ENCODE measurements at places on chromosomes 2 and 18.

DNA sequence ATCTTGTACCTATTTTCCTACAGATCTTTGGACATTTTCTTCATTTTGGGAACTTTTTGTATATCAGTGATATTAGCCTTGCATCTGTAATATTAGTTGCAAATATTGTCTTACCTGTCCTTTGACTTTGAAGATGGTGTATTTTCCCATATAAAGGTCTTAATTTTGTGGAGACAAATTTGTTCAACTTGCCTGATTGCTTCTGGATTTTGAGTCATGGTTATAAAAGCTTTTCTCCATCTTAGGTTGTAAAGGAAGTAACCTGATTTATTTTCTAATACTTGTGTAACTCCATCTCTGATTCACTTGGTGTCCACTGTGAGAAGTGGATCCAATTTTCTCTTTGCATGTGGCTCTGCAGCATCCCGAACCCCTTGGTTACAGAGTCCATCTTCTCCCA is 97.7 kb upstream of the OTOS start:
- DNase-seq: no peak

- no peak for DNase-seq
Observed at GRCh38 chr2:152393377-152393776, 58.4 kb downstream of the FMNL2 start.

DNA sequence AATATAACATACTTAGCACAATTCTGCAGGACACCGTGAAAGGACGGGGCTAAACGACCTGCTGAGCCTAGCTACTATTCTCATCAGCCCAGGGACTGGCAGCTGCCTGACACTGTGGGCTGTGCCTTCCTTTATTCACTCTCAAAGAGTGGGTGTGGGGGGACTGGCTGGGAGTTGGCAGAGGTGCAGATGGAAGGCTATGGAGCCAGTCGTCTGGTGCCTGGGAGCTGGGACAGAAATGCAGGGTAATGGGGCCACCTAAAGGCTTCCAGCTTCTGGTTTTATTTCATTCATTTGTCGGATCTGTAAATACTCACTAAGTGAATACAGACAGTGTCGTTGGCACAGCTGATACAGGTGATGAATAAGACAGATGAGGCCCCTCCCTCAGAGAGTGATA is 56.0 kb upstream of the NFU1 start:
- DNase-seq: no peak

- no peak for DNase-seq
Observed at GRCh38 chr2:127523269-127523939, 2.9 kb downstream of the IWS1 start.

DNA sequence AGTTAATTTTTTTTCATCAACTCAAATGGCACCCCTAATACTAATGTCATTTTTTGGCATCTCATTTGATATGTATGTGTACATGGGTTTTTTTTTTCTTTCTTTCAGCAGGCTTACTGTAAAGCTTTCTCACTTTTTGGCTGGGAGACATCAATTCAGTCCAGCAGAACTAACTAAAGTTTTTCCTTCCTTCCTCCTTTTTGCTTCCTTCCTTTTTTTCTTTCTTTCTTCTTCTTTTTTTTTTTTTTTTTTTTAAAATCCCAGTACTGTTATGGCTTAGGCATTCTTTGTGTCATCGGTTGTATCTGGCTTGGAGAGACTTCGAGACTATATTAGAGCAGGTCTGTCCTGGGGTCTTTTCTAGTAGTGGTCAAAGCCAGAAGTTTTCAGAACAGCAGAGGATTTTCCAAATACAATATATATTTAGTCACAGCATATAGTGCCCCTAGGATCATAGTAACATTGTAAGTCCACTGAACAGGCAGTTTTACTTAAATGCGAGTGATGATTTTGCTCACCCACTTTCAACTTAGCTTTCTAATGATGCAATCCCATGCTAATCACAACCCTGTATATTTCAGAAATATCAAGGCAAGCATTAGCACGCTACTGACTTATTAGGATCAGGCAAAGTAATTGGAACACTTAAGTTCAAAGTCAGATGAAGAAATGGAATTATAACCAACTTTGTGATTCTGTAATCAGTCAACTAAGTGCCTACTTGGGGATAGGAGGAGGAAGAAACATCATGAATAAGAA is 4.0 kb downstream of the KLHL29 start:
- no peak for DNase-seq

DNA sequence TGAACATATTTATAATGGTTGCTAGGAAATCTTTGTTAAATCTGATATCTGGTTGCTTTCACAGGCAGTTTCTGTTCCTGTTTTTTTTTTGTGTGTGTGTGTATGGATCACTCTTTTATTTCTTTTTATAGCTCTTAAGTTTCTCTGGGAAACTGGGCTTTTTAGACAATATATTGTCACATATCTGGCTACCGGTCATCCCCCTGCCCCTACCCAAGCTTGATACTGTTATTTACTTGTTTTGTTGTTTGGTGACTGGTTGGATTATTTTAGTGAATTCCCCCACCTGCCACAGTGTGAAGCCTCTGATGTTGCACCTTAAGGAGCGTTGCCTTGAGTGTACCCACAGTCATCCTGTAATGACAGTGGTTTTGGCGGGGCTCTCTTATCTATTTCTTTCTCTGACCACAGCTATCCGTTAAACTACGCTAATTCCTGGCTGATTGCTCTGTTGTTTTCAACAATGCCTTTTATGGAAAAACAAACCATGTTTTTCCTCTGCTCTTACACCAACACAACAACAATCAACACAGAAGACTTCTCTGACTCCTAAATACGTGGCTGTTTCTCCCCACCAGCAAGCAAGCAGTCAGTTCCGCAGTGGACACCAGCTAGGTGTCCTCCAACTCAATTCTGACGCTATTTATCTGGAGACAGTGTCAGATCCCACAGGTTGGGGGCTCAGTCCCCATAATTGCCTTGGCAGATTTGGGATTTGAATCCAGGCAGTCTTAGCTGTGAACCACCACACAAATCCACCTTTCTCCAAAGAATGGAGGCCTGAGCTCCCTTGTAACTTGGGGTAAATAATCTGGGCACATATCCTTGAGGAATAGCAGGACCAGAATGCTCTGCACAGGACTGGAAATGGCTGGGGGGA is 10.9 kb downstream of the GNLY start:
- DNase-seq: no peak

DNA sequence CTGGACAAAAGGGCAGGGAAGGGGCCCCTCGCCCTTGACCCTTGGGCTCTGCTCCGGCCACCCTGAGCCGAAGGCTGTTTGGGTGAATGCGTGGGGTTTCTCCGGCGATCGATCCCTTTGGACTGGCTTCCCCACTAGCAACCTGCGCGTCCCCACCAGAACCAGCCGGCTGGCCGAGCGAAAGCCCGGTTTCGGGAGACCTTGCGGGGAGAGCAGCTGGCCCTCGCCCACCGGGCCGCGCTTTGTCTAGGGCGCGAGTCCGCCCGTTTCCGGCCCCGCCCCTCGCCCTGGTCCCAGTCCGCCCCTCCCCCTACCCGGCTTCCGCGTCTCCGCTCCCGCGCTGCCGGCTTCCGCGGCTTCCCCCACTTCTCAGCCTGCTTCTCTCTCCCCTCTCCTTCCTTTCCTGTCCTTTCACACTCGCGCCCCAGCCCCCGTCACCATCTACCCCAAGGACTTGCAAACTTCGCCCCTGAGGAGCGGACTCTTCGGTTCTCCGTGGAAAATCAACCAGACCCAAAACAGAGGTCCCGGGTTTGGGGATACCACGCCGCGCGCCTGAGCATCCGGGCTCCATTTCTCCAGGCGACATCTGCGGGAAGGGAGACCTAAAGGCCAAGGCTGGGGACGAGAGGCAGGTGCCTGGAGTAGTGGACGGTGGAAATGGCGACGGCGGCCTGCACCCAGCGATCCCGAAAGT is 48.0 kb upstream of the ATP6V1B1 start:
- DNase-seq: no peak

- DNase-seq: no peak
Observed at GRCh38 chr18:8839281-8839680, 133.9 kb downstream of the MTCL1 start.

GRCh38 chr2:108388045-108388444 is 10.3 kb downstream of the SULT1C4 start:
- DNase-seq: no peak

DNA sequence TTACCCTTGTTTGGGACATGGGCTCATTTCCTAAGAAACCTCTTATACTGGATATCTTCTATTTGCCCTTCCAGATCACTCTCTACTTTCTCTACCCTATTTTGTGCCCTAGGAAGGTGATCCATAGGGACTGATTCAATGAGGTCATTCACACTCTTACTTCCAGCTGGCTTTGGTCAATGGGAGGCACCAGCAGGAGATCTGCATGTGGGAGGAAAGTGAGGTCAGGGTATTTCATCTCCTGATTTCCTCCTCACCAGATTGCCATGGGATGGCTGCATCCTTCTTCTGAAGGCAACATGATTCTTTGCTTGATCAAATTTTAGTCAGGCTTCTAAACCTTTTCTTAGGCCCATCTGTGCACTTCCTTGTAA is 15.2 kb downstream of the M1AP start:
- no peak for DNase-seq

DNA sequence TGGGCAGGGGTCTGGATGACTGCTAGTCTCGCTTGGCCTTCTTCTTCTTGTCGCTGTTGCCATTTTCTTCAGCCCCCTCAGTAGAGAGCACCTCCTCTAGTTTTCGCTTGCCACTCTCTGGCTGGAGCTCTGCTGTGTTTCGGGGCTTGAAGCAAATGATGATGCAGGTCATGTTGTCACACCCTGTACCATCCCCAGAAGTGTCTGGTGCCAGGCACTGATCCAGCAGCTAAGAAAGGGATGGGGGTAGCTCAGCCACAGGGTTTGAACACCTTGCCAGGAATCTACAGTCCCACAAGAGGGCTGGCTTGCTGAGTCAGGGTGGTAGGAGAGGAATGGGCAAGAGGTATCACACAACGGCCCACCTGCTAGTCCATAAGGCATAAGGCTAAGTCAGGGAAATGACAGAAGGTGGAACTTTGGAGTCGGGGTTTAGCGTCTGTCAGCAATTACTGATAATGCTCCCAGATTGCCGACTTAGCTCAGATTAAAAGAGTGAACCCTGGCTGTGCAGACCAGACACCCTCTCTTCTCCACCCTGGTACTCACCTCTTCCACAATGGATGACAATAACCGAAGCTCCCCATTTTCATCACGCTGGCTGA is 1.1 kb upstream of the ZNF513 start:
- DNase-seq: no peak

DNA sequence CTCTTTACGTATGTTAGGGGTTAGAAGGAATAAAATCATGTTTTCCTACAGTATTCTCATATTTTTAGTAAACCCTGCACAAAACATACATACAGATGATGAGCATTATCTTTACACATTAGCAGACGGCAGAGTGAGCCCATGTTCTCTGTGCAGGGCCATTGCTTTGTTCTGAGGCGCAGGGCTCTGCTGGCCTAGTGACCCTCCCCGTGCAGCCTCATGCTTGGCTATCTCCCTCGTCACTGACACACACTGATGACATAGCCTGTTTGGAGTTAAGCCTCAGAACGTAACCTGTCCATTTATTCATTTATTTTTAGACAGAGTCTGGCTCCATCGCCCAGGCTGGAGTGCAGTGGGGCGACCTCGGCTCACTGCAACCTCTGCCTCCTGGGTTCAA is 115.9 kb upstream of the FOSL2 start:
- DNase-seq: no peak

Measured in activated naive CD8-positive, alpha-beta T cell treated with anti-CD3 and anti-CD28 coated beads, Interleukin-2, amount 50 U/mL, for 16 hours (primary cell).